ENCODE measurements at places on chromosomes 2 and 18. TPM values are rescaled to one million over a fixed set of nuclear protein-coding genes. Genes with fewer than 3 reads are reported as not detected.

The NGEF gene
- total RNA-seq = 15.5 TPM

The HOXD3 gene
- 0.18 TPM for total RNA-seq

The TSPYL6 gene
- total RNA-seq = not detected

The NOSTRIN gene
- 2.7 TPM for total RNA-seq

The DSG3 gene
- total RNA-seq = 0.02 TPM

The PSMA8 gene
- total RNA-seq = not detected

The CHST9 gene
- not detected for total RNA-seq

The PTPRN gene
- total RNA-seq = 1.0 TPM

The ST8SIA5 gene
- 0.01 TPM for total RNA-seq

The LYG2 gene
- total RNA-seq = 0.18 TPM

The IL36A gene
- not detected for total RNA-seq

The SLC8A1 gene
- total RNA-seq = 0.29 TPM

The MTIF2 gene
- 39.8 TPM for total RNA-seq

The GPR45 gene
- not detected for total RNA-seq
